Stimulated activated CD4-positive, alpha-beta T cell treated with anti-CD3 and anti-CD28 coated beads, Interleukin-12 subunit alpha, Interleukin-12 subunit beta, amount 100 ng/mL, for 4 hours (primary cell): ENCODE measurements at places on chromosomes 12 and 14.
A peak's percentile ranks its signal among the peaks of the same experiment; 100 is the strongest.

GRCh38 chr12:89349814-89350213 is 2.5 kb downstream of the DUSP6 start:
- no peak for DNase-seq

DNA sequence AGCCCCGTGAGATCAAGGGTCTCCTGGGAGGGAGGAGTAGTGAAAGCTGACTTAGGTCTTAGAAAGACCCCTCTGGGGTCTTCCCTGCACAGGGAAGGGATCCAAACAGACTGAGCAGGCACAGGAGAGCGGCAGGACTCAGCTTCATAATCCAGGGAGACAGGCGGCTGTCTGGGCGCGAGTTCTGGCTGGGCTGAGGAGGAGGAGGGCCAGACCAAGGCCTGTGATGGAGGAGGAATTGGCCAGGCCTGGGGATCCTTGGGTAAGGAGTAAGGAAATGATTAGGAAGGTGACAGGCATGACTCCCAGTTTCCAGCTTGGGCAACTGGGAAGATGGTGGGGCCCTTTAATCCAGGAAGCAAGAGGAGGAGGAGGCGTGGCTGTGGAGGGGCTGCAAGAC is 93.1 kb downstream of the DICER1 start:
- DNase-seq: no peak

GRCh38 chr12:105481392-105482300 is 151.2 kb downstream of the C12orf75 start:
- no peak for DNase-seq

- DNase-seq: no peak
Observed at GRCh38 chr12:69684466-69684865, 14.6 kb downstream of the BEST3 start.

GRCh38 chr14:92635031-92635430 is 113.4 kb downstream of the LGMN start:
- DNase-seq: no peak

- no peak for DNase-seq
Observed at GRCh38 chr12:15534322-15534721, 212.0 kb downstream of the PTPRO start.

DNA sequence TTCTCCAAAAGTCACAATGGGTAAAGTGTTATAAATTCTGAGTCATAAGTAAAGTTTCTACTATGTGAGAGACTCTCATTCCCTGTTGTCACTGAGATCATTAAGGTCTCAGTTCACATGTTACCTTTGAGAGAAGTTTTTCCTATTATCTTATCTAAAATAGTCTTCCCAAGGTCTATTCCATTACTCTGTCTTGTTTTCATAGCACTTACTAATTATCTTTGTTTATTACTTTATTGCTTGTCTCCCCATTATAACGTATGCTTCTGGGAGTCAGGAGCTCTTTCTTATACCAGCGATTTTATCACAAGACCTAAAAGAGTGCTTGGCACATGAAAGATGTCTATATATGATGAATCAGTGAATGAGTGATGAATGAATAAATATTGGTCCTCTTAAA is 1001.9 kb downstream of the DIO2 start:
- no peak for DNase-seq

DNA sequence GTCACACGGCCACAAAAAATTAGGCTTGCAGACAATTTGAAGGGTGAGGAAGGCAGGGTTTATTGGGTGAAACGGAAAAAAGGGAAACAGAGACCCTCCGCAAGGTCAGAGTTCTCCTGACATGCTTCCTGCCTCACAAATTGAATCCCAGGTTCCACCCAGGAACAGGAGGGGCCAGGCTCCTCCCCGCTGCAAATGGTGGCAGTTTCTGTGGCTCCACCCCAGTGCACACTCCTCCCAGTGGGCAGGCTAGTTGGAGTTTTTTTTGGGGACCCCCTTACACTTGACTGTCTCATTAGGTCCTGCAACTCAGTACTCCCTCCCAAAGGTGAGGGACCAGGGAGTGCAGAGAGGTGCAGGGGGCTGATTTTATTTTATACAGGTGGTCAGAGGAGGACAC is 39.4 kb upstream of the PPP1CC start:
- DNase-seq: no peak

GRCh38 chr14:104977008-104977680 is 1.0 kb downstream of the AHNAK2 start:
- DNase-seq: no peak

DNA sequence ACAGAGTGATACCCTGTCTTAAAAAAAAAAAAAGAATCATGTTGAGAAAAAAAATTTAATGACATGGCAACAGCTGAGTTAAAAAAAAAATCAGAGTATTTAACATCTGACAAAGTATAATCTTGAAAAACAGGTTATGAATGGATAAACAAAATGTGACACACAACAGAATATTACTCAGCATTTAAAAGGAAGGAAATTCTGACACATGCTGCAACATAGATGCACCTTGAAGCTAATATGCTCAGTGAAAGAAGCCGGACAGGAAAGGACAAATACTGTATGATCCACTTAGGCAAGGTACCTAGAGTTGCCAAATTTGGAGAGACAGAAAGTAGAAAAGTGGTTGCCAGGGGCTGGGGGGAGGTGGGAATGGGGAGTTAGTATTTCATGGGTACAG is 19.4 kb upstream of the EIF2B2 start:
- no peak for DNase-seq

DNA sequence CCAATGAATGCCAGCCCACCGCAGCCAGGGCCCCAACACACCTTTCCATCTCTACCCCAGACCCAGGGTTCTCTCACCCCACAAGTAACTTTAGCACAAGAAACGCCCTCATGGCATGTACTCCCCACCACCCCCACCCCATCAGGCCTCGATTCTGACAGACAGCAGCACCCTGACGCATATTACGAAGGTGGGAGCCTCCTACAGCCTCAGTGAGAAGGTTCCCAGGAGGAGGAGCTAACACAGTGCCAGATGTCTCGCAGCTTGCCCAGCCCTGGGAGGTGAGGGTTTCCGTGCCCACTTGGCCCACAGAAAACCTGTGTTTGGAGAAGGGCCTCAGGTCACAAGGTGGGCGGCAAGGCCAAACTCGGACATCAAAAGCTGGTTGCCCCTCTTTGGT is 32.4 kb downstream of the CCDC88C start:
- no peak for DNase-seq

GRCh38 chr14:85273099-85273677 is 256.8 kb upstream of the FLRT2 start:
- DNase-seq: no peak

DNA sequence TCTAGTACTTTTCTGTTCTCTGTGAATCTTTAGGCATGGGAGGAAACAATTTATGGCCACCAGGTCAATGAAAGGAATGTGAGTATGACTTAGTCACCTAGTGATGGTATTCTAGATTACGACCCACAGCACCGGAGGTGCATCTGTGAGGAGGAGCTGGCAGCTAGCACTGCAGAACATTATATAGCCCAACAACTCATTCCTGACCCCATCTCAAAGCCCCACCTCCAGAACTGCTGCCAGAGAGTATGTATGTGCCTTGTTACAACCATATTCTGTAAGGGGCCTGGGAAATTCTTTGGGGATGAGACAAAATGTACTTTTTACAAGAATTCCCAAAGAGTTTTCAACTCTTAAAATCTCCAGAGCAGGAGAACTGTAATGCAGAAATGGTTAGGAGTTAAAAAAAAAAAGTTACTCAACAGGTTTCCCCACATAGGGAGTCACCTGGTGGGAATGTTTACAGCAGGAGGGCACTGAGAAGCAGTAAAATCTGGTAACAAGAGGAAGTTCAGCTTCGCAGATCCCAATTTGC is 34.9 kb upstream of the CERS5 start:
- no peak for DNase-seq

- no peak for DNase-seq
Observed at GRCh38 chr12:53868511-53868986, 70.1 kb upstream of the HOXC13 start.

DNA sequence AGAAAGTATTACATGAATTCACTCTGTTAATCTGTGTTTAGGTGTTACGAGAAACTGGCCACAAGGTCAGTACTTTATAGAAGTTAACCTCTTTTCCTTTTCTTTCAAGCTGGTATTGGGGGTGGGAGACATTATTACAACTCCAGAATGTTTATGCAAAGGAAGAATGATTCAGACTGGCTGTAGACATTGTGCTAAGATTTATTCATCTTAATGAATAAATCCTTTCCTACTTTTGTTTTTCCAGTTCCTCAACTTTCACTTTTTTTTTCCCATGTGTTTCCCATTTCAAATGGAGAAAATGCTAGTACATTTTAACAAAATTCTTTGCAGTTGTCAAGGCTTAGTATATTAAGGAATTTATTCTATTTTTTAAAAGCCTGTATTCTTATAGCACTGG is 1.3 kb downstream of the OTOGL start:
- DNase-seq: no peak

GRCh38 chr14:90332271-90332584 is 487 bp upstream of the NRDE2 start:
- no peak for DNase-seq

GRCh38 chr12:107967170-107967569 is 161.9 kb upstream of the WSCD2 start:
- DNase-seq: no peak

DNA sequence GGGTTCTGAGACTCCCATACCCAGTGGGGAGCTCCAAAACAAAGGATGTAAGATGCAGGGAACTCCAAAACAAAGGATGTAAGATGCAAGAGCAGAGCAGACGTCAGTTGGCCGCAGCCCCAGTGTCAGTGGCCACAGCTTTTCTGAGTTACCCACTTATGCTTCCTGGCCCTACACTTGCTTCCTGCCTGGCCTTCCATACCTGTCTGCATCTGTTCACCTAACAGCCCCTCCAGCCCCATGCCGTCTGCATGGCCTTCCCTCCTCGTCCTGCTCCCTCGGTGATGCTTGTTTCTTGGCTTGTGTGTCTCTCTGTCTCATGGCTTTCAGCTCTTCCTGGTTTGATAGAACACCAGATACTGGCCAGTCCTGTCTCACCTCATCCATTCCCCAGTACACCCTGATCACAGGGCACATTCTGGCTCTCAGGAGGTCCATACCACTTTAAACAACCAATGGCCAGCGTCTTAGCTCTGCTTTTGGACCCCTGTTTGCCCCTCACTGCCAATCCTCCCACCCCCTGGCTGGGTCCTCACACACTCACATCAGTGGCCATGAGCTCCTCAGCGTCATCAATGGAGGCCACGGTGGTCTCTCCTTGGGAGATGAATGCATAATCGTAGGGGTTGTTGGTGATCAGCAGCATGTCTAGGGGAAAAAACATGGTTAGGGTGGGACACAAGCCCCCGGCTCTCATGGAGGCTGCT is 5.3 kb downstream of the MYH7 start:
- no peak for DNase-seq

DNA sequence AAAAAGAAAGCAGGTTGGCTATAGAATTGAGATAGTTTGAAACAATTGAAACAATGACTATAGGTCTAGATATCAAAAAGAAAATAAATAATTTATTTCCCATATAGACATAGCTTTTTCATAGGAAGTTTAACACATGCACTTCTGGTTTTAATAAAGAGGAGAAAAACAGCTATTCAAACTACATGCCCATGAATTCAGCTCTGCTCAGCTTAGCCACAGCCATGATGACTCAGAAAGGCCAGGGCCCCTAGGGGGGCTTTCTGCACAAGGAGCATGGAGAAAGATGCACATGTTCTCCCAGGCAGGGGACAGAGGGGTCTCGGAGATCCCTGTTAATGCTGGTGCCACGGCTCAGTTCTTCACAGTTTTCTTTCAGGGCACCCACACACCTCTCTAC is 114.0 kb downstream of the GALC start:
- DNase-seq: no peak

DNA sequence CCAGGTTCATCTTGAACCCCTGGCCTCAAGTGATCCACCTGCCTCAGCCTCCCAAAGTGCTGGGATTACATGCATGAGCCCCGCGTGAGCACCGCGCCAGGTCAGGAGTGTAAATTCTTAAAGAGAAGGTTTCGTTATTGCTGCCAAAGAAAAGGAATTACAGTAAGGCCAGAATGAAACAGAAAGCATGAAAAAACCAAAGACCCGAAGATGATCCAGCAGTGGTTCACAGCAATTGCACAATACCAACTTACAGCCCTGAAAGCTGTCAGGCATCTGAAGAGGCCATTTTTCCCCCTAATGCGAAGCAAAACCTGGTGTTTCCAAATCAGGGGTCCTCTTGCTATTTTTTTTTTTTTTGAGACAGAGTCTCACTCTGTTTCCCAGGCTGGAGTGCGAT is 10.3 kb downstream of the RBM23 start:
- DNase-seq: no peak

DNA sequence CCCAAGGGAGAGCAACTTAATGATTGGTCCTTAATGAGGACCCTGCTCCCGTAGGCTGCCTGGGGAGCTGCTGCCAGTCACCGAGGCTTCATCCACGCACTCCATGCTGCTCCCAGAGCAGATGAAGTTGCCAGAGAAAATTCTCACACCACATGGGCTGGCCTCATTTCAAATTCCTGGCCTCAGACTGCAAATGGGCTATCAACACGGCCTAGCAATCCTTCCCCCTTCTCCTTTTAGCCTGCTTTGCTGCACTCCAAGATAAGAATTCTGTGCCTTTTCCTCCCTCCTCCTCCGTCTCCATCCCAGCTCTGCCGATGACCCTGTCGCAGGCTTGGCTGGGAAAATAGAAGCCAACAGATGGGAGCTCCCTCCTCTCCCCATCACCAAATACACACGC is 10.8 kb upstream of the DGLUCY start:
- DNase-seq: no peak

DNA sequence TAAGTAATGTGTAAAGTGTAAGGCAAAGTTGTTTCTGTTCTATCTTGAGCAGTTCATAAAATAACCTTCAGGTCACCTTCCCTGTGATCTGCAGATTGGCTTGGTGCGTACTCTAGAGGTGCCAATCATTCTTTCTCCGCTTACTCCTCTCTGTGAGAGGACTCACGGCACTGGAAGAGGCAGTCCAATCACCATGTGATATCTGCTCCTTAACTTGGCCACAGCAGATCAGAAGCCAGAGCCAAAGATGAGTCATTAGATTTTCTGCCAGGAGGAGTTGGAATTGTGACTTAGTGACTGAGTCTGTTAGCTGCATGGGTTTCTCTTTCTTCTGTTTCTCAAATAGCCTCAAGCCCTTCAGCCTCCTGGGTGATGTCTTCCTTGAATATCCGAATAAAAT is 165.5 kb downstream of the SLC41A2 start:
- no peak for DNase-seq

DNA sequence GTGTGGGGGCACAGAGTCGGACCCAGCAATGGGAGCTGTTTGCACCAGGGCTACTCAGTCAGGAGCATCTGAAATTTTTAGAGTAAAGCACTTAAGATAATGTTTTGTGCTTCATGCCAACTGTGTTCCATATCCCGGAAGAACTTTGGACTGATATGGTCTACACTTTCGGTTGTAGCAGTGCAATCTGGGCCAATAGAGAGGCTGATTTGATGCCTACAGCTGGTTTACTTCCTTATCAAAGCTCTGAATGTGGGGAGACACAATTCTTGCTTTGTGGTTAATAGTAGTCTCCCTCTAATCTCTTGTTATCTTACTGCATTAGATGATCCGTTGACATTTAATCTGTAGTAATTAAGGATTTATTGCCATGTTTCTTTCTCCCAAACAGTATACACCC is 7.8 kb upstream of the VDR start:
- DNase-seq: no peak

GRCh38 chr14:74281069-74281468 is 21.7 kb downstream of the ABCD4 start:
- no peak for DNase-seq

GRCh38 chr12:104671409-104672095 is 214.8 kb downstream of the CHST11 start:
- peak; percentile 76 for DNase-seq
